ENCODE measurements at places on chromosomes 3 and 15.

DNA sequence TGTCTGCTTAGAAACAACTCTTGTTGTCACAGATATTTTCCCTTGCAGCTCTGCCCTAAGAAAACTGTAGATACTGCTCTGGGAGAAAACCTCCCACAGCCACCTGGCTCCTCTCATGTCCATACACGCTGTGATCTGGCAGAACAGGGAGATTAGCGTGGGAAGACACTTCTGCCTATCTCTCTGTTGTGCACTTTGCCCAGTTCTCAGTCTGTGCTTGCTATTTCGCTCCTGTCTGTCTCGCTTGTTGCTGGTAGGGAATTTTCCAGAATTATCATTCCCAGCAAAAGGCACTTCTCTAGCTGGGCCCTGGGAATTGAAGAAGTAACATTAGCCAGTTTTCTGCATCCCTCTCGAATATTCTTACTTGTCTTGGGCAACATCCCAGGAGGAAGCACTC lies 8.1 kb upstream of the GATM start:
- no peak for DNase-seq

DNA sequence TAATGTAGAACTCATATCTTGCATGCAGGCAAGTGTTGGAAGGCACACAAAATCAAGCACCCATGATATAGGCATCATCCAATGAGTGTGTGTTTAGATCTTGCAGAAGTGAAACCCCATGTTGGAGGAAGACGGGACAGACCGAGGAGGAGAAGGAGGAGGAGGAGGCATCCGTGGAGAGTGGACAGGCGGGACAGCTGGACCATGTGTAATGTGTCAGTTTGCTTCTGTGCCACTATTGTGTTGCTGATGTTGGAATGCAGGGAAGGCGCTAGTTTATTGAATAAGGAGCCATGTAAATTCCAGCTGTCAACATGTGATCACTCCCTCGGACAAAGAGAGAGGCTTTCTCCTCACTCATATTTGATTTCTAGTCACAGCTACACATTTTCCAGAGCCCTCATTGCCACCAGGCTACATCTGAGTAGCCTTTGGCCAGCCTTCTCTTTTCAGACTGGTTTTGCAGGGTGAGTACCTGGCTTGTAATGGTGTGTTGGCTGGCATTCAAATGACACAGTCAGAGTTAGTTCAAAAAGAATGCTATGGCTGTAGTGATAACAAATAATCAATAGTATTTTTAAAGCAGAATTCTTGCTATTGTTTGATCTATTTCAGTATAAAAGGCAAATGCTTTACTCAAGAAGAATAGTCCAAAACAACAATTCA lies 1037.6 kb upstream of the NR2F2 start:
- no peak for DNase-seq

DNA sequence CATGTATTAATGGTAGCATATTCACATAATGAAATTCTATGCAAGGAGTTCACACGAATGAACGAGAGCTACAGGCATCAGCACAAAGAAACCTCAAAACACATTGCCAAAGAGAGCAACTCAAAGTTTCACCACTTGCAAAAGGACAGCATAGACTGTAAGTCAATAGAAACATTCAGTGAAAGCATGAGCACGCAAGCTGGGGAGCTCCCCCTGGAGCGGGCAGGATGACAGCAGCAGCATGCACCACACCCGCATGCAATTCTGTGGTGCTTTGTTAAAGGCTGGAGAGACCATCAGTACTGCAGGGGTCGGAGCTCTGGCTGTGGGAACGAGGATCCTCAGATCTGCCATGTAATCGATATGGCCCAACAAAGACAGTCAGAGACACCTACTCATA lies 18.7 kb downstream of the OCA2 start:
- no peak for DNase-seq

- no peak for DNase-seq
Observed at GRCh38 chr15:93460717-93461116, 371.7 kb upstream of the RGMA start.

DNA sequence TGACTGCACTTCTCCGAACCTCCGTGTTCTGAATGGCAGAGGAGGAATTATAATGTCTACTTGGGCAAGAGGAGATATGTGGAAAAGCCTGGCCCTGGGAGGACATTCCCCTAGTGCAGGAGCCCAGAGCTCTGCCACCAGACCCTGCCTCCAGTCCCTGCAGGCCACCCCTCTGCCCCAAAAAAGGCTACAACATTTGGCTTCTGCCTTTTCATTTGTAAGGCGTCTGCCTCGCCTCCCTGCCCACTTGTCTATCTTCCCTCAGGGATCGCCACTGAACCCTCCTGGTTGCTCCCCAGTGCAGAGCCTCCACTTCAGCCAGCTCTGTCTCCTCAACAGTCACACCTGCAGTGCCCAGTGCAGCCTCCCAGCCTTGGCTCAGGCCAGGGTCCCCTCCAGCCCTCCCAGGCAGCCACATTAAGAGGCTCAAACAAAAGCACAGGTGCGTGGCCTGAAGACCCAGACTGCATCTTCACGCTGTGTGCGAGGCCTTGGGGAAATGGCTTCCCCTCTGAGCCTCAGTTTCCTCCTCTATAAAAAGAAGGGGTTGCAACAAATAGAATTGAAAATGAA lies 125.9 kb upstream of the SMAD3 start:
- DNase-seq = no peak

DNA sequence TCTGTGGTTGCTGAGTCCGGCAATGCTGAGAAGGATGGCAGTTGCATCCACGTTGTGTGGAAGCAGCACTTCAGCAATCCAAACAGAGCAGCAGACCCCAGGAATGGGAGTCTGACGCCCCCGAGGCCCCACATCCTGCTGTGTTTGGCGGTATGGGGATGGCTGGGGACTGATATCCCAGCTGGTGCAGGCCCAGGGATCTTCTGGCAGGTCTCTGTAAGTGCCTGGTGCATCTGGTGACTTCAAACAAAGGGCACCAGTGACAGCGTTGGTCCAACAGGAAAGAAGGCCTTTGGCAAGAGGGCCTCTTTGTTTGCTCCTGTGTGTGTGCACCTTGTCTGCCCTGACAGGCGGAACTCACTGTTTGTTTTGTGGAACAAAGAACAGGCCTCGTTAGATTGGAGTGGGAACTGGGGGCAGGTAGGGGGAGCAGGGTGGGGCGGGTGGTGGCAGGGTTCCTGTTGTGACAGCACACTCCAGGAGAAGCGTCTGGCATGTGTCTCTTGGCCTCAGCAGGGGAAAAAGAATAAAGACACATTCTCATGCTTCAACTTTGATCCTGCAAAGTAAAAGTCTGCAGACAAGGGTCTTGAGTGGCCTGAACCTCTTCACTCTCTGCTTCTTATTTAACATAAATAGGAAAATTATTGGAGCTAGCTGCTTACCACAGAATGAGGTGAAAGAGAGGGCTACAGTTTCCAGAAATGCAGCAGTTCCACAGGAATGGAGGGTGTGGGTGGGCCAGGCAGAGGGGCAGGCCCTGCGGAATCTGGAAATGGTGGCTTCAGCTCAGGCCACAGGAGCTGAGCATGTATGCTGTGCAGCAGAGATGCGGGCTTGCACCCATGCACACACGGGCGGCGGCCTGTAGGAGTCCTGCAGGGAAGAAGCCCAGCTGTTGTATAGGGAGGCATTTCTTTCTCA lies 94.5 kb upstream of the MYZAP start:
- peak; percentile 41 for DNase-seq

- DNase-seq = no peak
Observed at GRCh38 chr3:9791790-9792404, 376 bp downstream of the TADA3 start.

DNA sequence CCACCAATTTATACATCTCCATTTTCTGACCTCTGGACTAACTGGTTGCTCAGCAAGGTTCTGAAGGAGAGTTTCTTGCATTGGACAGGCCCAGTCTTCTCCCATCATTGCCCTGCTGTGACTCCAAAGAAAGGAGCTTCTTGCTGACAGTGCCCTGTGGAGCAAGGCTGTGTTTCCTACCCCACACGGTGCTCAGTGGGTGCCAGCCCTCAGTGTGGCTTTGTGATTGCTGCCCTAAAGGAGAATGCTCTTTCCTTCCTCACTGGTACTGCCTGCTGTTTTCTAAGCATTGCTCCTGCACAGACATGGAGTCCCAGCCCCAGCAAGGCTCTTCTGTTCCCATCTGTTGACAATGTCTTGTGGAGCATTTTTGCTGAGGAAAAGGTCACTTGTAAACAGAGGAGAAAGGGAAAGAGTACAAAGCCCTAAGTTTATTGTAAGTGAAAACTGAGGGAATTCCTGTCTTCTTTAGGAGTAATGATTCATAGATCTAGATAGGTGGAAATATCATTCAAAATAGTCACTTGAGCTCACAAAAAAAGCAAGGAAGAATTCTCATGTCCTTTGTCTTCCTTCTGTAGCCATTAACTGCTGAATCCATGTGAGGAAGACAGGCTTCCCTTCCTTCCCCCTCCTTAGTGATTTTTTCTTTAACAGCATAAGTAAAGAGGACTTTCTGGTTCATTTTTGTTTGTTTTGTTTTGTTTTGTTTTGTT lies 62.9 kb downstream of the HMG20A start:
- DNase-seq = no peak

DNA sequence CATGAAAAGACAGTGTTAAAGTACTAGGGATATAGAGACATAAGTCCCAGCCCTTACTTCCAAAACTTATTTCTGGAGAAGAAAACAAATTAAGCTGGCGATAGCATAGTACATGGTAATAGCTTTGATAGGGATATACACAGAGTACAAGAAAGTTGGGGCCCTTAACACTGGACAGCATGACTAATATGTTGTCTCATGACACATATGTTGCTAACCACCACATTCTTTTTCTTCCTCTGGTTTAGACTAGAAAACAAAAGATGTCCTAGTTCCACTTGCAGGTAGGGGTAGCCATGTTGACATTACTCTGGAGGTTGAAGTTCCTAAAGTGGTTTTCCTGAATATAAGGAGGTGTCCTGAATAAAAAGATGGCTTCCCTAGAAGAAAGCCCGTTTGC lies 75.3 kb downstream of the RFX7 start:
- DNase-seq = no peak

DNA sequence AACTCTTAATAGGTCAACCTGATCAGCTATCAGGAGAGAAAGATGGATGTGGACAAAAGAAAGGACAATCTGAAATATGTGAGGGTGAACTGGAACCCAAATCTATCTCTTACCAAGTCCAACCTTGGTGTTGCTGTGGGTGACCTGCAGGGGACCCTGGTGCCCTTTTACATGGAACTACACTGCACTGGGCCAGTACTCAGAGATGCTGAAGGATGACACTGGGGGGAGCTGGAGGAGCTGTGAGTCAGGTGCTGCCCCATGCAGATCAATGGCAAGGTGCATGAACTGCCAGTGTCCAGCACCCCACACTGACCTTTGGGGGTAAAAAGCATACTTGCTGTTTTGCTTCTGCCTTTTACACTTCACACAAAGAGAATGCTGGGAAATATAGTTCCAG lies 55.6 kb upstream of the TBC1D5 start:
- no peak for DNase-seq

DNA sequence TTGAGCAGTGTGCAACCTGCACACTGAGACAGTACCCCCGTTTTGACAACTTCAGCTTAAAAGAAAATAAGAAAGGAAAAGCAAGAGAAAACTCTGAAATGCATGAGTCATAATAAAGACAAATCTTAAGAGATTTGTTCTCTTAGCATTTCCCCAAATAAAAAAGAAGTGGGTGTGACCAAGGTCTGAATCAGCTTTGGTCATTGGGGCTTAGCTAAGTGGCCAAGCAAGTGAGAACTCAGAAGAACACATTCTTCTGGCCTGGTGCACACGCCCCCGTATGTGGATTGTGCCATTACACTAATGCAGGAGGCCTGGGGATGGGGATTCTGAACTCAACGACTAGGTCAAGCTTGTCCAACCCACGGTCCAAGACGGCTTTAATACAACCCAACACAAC lies 56.9 kb upstream of the PDZRN3 start:
- DNase-seq = no peak

GRCh38 chr15:51801391-51801835 lies 28.0 kb upstream of the TMOD3 start:
- no peak for DNase-seq

DNA sequence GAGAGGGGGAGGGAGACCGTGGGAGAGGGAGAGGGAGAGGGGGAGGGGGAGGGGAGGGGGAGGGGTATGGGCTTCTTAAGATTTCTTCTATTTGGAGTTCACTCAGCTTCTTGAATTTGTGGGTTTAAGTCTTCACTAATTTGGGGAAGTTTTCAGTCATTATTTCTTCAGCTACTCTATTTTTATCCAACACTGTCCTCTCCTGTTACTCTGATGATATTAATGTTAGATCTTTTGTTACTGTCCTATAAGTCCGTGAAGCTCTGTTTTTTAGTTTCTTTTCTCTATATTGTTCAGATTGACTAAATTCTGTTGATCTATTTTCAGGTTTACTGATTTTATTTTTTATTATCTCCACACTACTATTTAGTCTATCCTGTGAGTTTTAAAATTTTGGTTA lies 351.5 kb upstream of the TPM1 start:
- no peak for DNase-seq

DNA sequence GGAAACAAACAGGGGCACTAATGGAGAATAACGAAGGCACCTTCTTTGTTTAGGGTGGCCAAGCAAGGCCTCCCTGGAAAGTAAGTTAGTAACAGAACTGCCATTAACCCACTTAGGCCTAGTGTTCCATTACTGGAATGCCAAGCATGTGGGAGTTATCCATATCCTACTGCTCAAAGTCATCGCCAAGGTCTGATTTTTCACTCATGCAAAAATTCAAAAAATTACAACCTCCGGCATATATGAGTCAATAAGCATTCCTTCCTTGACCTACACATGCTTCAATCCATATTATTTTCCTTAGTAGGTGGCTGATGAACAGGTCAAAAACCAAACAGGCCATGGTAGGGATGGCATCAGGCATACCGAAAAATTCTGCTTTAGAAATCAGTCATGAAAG lies 1097.2 kb downstream of the FHIT start:
- DNase-seq = no peak

DNA sequence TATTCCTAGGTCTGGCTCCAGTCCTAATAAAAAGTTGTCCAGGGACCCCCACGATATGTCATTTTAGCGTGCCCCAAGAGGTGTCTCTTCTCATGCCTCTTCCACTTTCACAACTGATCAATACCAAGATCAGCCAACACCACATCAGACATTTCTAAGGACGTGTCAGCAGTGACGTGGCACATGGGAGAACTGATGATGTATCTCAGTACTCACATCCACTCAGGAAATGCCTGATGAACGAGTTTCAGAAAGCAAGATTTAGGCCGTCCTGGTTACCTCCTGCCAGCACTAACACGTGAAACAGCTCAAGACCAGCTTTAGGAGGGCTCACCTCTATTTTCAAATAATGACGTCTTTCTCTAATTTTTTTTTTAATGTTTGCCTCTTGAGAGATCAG lies 19.6 kb downstream of the VGLL4 start:
- DNase-seq = no peak

GRCh38 chr3:188360364-188360881 lies 206.5 kb downstream of the LPP start:
- no peak for DNase-seq

GRCh38 chr15:39317225-39317624 lies 263.7 kb upstream of the THBS1 start:
- DNase-seq = no peak

- DNase-seq = no peak
Observed at GRCh38 chr15:86634146-86634545, 554.5 kb downstream of the AGBL1 start.

DNA sequence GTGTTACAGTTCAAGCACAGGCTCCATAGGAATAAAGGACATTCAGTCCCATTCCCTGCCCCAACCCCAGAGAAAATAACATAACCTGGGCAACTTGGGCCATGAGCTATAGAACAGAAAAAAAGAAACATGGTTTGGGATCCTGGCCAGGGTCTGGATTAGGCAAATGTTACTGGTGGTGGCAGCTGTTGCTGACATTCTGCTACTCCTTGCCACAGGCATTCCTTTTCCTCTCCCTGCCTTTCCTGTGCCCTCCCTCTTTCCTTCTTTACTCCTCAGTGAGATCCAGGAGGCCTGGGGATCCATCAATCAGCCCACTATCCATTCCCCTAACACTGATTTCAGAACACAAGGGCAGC lies 129.1 kb downstream of the NTRK3 start:
- DNase-seq = no peak

Measured in upper lobe of left lung (tissue), 6 donors.